Stimulated activated CD4-positive, alpha-beta T cell treated with anti-CD3 and anti-CD28 coated beads, Interleukin-1b, Interleukin-23, amount 100 ng/mL, for 24 hours (primary cell): ENCODE measurements at places on chromosomes 12 and 14.

DNA sequence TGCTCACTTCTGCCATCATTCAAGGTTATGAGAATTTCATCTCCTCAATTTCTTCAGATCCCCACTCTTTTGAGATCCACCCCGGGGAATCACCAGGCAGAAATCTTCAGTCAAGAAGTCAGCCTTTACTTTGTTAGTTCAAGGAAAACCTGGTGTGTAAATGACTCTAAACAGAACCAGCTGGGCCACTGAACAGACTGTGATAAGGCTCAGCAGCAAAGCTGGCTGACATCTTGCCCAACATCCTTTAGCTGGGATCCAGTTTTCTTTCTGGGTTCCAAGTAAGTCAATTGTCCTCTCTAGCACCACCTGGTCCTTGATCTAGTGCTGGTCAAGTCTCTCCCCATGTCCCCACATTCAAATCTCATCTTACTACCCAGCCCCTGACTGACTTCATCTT, 11.6 kb downstream of the CLMN start:
- DNase-seq: no peak

GRCh38 chr14:88264116-88264515, 59.0 kb downstream of the KCNK10 start:
- DNase-seq: no peak

- DNase-seq: no peak
Observed at GRCh38 chr14:95374239-95374997, 54.7 kb upstream of the CLMN start.

DNA sequence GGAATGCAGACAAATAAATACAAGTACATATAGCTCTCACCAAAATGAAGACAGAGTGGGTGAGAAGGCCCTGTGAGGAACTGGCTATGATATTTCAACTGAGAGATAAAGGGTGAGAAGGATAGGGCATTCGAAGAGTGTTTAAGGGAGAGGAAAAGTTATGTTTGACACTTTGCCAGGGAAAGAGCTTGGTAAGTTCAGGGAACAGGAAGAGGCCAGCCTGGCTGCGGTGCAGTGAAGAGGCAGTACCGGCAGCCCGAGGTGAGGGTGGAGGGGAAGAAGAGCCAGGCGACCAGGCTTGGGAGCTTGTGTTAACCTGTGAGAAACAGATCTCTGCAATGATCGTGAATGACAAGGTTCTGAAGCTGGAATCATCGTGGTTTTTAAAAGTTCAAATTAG, 84.7 kb upstream of the RFX4 start:
- DNase-seq: no peak

GRCh38 chr12:90327793-90328743, 619.4 kb upstream of the ATP2B1 start:
- DNase-seq: no peak

DNA sequence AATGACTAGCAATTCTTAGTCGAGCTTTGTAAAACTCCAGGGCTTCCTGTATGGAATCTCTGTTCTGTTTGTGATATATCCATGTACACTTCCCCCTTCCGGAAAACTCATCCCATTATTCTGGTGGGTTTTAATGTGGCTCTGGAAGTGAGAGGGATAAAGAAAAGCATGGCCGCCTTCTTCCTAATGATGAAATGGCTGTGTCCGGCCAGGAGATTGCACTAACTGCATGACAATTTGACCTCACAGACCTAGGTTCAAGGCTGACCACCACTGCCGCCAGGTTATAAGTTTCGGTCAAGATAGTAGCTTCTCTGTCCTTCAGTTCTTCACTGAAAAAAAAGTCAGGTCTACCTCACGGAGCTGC, 41.0 kb upstream of the NPAS3 start:
- DNase-seq: no peak

DNA sequence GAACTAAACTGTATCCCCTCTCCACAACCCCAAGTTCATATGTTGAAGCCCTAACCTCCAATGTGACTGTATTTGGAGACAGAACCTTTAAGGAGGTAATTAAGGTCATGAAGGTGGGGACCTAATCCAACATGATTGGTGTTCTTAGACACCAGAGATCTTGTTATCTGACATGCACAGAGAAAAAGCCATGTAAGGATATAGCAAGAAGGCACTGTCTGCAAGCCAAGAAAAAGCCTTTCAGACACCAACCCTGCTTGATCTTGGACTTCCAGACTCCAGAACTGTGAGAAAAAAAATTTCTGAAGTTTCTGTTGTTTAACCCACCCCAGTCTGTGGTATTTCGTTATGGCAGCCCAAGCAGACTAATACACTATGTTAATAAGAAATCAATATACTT, 62.2 kb upstream of the CFL2 start:
- DNase-seq: no peak

GRCh38 chr14:105093038-105093430, 27.8 kb upstream of the GPR132 start:
- DNase-seq: no peak

DNA sequence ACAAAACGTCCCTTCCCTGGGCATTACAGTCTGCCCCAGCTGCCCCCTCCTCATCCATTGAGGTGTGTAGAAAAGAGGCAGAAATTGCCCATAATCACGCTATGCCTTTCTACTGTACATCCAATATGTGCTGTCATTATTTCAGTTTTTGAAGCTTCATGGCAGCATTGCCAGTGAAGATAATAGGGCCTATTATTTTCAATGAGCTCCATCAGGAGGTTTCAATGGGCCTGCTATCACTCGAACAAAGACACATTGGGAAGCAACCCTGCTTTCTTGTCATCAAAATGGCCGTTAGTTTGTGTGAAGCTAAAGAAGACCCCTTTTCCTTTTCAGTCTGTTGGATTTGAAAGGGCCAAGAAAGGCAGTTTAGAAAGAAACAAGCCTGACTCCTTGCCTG, 653.8 kb downstream of the NOVA1 start:
- DNase-seq: no peak

- no peak for DNase-seq
Observed at GRCh38 chr14:24924544-24924943, 125.4 kb downstream of the STXBP6 start.

DNA sequence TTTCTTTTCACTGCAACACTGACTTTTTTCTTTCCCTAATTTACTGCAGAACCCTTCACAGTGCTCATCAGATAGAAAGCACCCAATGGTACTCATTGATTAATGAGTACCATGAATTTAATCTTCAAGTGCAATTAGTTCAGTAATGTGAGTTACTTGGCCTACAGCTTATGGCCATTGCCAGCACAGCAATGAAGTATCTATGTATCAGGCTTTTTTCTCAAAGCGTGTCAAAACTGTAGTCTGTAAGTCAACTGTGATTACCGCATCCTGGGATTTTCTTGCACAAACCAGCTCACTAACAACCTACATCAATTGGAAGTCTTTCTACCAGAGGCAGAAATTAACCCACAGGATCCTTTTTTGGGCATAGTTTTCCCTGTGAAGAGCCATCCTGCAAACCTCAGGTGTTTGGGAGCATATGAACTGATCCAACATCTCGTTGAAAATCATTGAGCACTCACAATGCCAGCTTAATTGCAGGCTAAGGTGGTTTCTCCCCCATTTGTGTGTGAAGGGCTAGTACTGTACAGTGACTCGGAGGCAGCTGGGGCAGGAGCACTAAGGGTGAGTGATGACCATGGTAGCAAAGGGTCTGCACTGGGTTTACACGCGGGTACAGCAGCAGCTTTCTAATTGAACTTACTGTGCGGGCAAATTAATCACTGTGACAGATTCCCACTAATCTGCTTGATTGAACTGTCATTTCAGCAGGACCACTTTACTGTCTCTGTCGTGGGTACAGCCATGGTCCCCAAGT, 619.3 kb downstream of the SNAPC1 start:
- DNase-seq: no peak

DNA sequence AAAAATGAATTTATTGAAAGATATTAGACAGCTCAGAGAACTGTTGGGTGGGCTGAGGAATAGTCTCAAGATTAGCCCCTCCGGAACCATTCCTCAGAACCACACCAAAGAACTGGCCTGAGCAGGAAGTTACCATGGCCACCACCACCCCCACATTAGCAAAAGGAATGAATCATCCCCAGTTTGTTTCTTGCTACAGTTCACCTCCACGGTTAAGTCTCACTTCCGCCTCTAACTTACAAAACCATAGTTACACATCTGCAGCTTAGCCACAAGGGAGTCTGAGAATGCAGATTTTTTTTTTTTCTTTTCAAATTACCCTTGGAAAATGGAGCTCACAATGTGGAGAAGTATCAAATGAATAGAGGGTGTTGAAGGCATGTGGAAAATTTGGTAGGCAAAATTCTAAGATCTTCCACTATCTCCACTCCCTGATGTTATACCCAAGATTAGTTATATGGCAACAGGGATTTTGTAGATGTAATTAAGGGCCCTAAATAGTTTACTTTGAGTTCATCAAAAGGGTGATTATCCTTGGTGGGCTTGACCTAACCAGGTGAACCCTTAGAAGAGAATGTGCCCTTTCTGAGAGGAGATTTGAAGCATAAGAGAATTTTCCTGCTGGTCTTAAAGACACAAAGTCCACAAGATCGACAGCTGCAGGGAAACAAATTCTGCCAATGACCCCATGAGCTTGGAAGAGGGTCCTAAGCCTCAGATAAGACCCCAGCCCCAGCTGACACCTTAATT, 129.8 kb upstream of the KRR1 start:
- DNase-seq: no peak

- DNase-seq: no peak
Observed at GRCh38 chr12:50003595-50003994, 21.7 kb downstream of the RACGAP1 start.

- no peak for DNase-seq
Observed at GRCh38 chr12:21912318-21912717, 28.9 kb downstream of the ABCC9 start.
